Stimulated activated CD8-positive, alpha-beta memory T cell treated with anti-CD3 and anti-CD28 coated beads, Interleukin-15, amount 100 ng/mL, for 24 hours (primary cell): ENCODE measurements at places on chromosomes 7 and 10.

DNA sequence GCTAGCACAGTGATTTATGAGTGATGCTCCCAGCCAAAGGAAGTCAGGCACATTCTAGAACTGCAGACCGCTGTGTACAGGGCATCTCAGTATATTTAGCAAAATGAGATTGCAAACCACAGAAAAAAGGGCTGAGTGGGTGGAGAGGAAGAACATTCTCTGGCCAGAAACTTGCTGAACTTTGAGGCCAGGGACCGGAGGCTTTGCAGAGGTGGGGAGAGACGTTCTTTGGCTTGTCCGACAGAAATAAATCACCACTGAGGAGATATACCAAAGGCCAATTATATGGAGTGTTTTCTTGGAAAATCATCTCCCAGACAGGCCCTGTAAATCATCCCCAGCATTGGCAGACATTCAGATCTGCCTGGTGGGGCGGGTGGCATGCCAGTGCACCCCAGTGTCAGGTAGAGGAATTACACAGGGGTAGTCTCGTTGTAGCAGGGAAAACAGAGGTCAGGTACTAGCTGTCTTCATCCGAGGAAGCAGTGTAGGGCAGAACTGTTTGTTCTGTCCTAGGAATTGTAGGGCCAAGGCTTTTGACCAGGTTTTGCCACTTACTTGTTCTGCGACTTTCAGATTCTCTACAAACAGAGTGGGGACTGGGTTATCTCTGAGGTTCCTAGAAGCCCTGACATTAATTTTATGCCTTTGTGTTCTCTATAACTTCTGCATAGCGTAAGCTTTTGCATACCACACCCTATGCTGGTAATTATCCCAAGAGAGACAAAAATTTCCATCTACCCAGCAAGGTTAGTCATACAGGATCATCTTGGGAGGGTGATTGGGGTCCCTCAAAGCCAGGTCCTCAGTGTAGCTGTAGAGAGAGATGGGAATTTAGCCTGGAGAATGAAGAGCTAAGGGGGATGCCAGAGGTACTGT is 655.6 kb downstream of the LRMDA start:
- no peak for DNase-seq

GRCh38 chr7:50491209-50491608 is 41.1 kb upstream of the FIGNL1 start:
- no peak for DNase-seq

- no peak for DNase-seq
Observed at GRCh38 chr10:50558371-50558770, 65.4 kb downstream of the SGMS1 start.

DNA sequence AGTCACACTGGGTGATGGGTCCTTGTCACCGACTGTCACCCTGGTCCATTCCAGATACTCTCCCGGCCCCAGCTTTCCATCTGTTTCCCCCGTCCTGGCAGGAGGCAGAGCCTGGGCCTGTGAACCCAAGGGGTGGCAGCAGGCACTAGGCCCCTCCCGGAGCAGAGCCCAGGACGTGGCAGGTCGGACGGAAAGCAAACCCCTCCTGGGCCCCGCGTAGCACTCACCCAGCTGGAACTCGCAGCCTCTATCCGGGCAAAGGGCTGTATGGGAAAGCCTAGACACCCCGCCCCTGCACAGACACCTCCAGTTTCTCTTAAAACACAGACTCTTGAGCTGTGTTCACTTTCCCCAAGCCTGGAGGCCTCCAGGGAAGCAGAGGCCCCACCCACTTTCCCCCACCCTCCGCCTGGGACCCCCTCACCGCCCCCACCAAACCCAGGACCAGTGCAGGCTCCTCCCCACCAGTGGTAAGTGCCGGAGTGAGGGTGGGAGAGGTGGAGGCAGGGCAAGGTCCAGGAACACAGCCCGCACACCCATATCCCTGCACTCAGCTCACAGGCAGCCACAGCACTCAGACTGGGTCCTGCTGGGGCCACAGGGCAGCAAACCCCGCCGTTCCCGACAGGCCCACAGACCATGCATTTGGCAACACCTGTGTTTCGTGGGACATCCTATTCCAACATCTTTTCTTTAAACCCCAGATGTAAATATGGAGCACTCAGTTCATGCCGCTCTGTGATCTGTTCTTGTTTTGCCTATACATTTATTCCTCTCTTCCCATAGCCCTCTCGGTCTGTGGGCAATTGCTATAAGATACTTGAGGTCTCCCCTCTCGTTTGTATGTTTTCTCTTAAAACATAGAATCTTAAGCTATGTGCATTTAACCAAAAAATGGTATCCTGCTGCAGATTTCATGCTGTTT is 98.2 kb upstream of the PDGFA start:
- DNase-seq = no peak

DNA sequence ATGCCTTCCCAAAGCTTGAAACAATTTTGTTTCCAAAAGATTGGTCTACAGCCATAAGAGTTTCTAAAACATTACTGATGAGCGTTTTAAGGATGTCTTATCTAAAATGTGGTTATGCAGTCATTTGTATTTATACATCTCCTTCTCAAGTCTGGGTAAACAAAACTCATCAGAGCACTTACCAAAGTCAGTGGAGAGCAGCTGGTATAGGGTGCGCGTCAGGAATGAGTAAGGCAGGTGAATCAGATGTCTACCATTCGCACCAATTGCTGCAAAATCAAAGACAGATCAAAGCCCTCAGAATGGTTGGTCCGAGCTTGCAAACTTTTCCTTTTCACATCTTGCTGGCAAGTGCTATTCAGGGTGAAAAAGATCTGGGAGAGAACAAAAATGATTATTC is 65.6 kb upstream of the FAM171A1 start:
- no peak for DNase-seq

DNA sequence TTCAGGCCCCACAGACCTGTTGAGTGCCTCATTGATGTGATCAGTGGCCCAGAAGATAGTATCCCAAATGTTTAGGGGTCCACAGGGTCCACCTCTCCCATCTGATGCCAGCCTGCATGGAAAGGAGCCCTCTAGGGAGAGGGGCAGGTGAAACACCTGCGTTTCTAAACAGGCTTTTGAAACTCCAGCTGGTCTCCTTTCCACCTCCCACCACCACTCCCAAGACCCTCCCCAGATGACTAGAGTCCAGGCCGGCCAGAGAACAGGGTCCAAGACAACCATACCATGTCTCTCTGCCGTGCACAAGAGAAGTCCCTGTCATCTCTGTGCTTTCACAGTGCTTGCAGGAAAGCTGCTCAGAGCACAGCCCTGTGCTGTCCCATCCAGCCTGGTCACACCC is 105.0 kb upstream of the NANOS1 start:
- DNase-seq = no peak

DNA sequence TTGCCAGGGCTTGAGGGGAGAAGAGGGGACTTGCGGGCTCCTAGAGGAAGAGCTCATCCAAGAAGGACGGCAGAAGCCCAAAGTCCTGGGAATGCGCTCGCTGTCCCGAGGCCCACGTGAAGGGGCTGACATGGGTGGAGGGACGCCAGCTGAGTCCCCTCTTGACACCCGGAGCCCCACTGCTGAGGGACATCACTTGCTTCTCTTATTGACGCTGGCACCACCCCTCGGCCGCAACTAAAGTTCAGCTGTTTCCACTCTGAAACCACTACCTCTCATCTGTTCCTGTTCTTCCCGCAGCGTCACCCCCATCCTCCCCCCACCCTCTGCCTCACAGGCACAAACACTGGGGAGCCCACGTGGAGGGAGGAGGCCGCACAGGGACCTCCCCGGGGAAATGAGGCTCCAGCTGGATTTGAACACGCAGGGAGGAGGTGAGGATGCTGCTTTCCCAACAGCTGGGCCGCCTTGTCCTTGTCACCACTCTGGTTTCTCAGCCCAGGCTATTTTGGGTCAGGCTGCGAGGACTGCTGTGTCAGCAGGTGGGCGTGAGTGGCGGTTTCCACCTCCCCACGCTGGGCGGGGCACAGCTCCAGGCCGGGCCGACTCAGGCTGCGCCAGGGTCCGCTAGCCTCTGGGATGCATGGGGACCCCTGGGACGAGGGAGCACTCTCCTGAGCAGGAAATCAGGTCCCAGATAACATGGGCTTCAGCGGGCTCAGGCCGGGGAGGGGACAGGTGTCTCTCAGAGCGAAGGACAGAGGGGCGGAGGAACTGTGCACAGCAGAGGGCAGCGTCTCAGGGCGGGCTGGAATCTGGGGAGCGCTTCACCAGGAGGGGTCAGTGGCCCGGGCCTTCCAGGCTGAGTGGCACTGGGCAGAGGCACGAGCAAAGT is 156.3 kb downstream of the ZNF248 start:
- DNase-seq = no peak

DNA sequence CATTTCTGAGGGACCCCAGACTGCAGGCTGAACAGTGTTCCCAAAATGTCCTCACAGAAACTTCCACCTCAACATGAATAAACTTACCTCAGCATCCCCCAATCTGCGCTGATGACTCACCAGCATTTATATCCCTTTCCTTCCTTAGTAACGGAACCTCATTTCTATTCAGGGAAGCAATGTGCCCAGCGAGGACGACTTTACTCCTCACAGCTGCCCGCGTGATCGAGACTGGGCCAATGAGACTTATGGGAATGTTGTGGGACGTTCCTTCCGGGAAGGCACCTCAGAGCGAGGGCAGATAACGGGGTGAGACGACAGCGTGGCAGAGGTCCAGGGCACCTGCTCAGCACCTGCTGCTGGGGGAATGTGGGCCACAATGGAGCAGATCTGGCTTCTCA is 73.1 kb upstream of the CAMK2B start:
- no peak for DNase-seq

GRCh38 chr10:50275650-50276235 is 24.4 kb upstream of the ASAH2 start:
- DNase-seq = no peak

GRCh38 chr10:122446668-122447423 is 7.6 kb upstream of the ARMS2 start:
- no peak for DNase-seq

DNA sequence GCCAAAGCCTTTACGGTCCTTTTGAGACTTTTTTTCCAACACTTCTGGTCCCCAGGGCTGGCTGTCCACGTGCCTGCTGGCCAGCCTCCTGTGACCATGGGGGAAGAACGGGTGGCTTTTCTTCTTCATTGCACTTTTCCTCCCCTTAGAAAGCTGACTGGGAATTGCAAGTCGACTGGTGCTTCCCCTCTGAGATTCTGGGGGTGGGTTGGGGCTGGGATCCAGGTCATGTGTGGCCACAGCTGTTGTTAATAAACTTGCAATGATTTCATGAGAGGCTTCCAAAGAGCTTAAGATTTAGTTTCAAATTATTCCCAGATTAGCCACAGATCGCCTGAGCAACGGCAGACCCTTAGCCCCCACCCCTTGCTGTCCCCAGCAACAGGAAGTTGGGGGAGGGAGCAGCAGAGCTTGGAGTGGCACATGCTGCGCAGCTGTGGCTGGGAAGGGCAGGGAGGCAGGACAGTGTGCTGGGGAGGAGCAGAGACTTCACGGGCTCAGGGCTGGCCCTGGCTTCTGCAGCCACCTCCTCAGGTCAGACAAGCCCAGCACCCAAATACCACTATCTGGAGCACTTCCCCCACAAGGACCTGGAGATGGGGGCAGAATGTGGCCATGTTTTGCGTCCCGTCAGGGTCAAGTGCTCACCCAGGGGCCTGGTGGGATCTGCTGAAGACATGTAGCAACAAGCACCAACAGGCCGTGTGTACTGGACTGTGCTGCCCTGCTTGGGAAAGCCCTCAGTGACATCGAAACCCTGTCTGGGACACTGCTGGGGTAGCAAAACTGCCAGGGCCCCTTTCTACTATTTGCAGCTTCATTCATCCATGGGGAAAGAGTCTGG is 147.1 kb downstream of the RNF216 start:
- no peak for DNase-seq

GRCh38 chr7:28002638-28003037 is 178.0 kb downstream of the JAZF1 start:
- no peak for DNase-seq

- DNase-seq = no peak
Observed at GRCh38 chr7:462173-463103, 57.2 kb downstream of the PDGFA start.

DNA sequence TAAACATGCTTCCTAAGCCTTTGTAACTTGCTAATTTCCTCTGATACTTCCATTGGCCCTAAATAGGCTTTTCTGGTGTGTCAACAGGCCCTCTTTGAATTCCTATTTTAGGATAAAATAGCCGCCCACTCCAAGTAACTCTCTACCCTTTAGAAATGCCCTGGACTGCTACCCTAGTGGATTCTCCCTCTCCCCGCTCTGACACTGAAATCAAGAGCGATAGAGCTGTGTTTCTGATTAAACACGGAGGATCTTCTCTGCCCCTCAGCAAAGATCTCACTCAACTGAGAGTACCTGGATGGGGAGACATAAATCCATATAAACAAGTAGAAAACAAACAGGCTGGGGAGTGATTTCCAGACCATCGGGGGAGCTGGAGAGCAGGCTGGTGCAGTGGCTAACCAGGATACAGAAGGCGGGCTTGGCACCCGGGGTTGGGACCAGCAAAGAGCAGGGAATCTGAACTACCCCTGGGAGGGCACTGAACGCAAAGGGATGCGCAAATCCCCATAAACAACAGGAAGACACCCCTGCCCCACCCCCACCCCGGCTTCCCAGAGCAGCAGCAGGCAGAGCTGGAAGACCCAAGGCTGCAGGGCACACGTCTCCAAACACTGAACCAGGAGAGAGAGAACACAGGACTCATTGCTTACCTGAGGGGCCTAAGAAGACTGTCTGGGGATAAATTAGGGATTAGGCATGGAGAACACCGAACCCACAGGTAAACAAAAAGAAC is 2.5 kb downstream of the ASB13 start:
- DNase-seq = no peak

DNA sequence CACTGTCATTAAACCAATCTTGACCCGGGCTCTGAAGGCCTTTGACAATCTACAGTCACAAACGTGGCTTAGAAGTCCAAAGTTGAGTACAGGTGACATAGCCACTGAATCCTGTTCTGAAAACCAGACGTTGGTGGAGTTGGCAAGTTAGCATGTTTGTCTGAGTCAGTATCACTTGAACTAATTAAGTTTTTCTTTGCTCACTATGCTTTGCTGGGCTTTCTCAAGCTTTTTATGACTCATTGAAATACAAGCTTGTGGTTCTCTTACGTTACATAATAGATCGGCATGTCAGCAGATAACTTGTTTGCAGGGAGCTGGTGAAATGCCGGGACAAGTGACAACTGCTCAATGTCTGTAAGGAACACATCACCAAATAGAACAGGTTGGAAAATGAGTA is 53.8 kb downstream of the ARL5B start:
- no peak for DNase-seq

DNA sequence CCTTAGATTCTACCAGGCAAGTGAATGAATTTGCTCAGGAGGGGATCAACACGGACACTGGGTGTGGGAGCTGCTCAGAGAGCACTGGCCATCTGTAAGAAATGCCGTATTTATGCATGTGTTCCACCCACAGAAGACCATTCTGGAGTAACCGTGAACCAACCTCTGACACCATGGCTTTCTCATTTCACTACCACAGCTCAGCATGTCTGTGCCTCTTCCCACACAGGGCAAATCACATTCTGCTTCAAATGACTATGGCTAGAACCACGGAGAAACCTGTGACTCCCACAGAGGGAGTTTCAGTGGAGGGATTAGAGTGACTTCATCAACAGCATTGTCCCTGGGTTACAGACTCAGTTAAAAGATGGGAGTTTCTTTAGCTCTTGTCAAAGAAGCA is 893.4 kb downstream of the XPNPEP1 start:
- no peak for DNase-seq

GRCh38 chr10:56912043-56912442 is 551.0 kb upstream of the ZWINT start:
- DNase-seq = no peak

GRCh38 chr7:157054927-157055326 is 44.5 kb upstream of the MNX1 start:
- no peak for DNase-seq
